ENCODE measurements at places on chromosomes 1 and 21.

DNA sequence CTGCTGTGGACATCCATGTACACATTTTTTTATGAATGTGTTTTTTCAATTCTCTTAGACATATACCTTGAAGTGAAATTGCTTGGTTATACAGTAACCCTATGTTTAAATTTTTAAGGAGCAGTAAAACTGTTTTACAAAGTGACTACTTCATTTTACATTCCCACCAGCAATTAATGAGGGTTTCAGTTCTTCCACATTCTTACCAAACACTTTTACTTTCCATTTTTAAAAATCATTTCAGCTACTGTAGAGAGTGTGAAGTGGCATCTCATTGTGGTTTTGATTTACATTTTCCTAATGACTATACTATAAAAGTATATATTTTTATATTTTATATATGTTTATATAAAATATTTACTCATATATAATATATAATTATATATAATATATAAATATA, 1221.5 kb downstream of the PLA2G4A start:
- no peak for DNase-seq

- no peak for DNase-seq
Measured at GRCh38 chr1:173421286-173421685, 55.8 kb upstream of the PRDX6 start.

- no peak for DNase-seq
Measured at GRCh38 chr1:229203030-229203751, 67.7 kb upstream of the RAB4A start.

DNA sequence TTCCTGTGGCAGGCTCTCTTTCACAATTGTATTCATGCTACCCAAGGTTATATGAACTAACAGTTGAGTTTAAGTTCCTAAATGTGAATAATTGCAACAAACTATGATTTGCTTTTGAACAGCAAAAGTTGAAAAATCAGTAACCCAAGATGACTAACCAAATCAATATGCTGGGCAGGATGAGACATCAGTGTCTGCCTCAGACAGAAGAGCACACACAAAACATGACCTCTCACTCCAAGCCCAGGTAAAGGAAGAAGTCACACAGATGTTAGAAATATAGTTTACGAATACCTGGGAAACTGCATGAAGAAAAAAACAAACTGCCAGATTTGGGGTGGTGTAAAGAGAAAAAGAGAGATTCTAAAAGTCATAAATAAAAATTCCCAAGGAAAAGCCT, 3.5 kb downstream of the OR2L13 start:
- DNase-seq: no peak

DNA sequence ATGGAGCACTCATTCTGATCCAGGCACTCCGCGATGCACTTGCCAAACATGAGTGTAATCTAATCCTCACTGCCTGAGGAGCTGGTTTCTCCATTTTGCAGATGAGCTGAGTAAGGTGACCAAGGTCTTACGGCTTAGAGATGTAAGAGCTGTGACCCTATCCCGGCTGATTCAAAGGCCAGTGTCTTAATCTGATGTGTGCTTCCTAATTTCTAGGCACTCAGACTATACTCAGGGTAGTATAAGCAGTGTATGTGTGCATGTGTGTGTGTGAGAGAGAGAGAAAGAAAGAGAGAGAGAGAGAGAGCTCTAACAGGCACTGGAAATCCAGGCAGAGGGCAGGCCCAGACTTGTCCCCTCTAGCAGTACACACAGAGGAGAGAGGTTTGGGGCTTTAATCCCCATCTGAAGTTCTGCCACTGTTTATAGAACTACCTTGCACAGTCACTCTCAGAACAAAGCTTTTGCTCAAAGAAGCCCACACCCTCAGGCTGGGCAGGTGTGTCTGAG, 188.2 kb downstream of the ZBTB18 start:
- DNase-seq: no peak

DNA sequence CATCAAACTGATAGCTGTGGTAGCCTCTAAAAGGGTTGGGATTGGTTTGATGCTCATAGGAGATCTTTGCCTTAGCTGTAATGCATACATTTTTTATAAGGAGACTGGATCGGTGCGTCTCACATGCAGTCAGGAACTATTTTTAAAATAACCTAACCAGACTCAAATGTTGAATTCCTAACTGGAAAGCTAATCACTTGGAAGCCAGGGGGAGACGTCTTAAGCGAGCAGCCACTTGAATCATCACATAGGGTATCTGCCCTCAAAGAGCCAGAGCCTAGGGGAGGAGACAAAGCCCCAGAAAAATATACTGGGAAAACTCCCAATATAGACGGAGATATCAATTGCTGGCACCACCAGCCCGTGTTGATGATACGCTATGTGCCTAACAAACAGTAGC, 61.7 kb upstream of the PUM1 start:
- no peak for DNase-seq

DNA sequence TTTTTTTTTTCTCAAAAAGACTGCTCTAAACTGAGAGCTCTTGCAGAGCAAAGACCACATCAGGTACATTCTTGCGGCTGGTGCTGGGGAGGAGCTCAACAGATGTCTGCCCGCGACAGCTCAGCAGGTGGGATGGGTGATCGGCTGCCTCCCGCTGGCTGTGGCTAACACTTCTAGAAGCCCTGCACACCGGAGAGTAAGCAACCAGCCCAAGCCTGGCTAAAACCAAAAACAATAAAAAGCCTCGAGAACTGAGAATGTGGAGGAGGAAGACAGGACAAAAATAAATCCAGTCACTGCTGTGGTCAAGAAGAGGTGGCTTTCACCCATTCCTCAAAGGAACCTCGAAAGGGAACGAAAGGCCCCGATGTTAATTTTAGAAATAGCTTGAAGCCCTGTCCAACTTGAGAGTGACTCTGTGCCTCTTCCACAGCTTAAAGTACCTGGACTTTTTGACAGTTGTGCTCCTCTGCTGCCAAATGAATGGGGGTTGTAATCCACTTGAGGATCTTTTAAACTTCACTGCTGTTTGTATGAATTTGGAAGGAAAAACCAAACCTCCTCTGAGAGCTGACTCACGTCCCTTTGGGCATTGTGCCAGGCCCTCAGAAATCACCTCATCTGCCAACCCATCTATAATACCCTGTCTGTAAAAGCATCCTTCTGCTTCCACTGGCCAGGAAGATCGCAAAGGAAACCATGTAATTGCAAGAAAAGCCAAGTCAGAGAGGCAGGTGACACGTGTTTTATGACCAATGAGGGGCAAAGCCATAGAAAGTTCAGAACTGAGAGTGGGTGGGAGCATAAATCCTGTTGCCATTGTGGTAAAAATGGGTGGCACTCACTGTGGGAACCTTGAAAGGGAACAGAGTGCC, 78.6 kb downstream of the KCNN3 start:
- DNase-seq: no peak

- DNase-seq: no peak
Measured at GRCh38 chr1:23810818-23811540, 10.4 kb upstream of the GALE start.

- no peak for DNase-seq
Measured at GRCh38 chr1:95126366-95126765, 9.2 kb downstream of the TLCD4 start.

GRCh38 chr1:12232221-12232620, 2.4 kb downstream of the VPS13D start:
- no peak for DNase-seq

- no peak for DNase-seq
Measured at GRCh38 chr1:229223498-229223897, 47.4 kb upstream of the RAB4A start.

- no peak for DNase-seq
Measured at GRCh38 chr1:230141021-230141648, 74.1 kb downstream of the GALNT2 start.

GRCh38 chr1:230568008-230568407, 74.3 kb upstream of the COG2 start:
- no peak for DNase-seq

GRCh38 chr1:147634645-147635044, 35.7 kb downstream of the ACP6 start:
- DNase-seq: no peak

DNA sequence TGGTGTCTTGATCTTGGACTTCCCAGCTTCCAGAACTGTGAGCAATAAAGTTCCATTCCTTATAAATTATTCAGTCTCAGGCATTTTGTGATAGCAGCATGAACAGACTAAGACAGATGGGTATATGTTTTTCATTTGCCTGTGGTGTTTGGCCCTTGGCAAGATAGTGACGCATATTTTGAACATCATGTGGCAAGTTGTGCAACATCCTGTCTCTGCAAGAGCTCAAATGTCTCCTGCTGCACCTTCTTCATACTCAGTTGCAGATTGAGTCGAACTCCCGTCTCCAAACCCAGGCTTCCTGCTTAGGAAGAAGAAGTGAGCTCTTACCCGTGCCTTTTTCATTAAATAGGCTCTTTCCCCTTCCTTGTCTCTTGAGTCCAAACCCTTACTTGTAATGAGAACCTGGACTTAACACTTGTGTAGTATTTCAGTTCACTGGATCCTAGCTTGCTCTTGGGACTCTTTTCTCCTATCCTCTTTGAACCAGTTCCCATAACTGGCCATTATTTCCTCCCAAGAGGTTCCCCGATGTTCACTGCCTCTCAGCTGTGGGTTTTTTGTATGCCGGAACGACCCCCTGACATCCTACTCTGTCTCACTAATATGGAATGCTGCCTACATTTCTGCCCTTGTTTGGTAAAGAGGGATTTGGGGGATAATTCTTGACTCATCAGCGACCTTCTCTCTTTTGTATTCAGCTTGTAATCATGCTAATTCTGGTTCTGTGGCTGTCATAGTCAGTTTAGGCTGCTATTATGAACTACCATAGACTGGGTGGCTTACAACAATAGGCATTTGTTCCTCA, 125.0 kb upstream of the KCNK2 start:
- DNase-seq: no peak

DNA sequence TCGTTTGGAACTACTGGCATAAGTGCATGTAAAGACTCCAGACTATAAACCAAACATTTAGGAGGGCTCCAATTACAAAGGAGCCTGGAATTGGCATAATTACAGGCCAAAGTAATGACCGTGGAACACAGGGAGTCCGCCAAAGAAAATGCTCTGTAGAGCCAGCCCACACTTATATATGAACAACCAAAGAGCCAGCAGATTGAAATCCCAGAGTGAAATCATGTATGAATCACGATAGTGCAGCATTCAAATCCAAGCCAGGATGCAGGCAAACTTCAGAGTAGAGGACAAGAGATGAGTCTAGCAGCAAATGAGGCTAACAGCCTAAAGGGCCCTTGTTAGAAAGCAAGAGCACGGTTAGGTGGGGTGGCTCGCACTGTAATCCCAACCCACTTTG, 13.1 kb downstream of the VPS26C start:
- DNase-seq: no peak

DNA sequence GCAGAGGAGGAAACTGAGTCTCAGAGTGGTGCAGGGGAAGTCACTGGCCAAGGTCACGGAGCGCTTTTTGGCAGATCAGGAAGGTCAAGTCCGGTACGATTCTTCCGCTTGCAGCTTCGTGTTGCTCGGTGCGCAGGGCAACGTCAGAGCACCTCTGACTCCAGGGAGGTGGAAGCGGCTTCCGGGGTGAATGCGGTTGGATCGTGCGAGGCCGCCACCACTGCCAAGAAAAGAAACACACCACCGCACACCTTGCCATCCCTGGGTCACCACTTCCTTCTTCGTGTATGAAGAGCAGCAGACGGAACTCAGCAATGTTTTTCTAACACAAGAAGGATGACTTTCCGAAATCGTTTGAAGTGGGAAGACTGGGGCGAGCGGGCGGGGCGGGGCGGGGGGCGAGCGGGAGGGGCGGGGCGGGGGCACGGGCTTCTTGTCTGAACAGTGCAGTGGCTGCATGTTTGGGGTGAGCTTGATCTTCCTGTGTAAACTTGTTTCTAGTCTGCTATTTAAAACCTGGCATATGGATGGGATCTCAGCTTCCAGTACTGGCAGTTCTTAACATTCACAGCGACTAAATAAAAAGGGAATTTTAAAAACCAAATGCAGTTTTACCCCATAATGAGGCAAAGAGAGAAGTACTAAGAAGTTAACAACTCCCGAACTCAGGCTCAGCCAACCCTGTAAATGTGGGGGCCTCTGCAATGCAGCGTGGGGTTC, 300.0 kb downstream of the RRAGC start:
- DNase-seq: no peak

DNA sequence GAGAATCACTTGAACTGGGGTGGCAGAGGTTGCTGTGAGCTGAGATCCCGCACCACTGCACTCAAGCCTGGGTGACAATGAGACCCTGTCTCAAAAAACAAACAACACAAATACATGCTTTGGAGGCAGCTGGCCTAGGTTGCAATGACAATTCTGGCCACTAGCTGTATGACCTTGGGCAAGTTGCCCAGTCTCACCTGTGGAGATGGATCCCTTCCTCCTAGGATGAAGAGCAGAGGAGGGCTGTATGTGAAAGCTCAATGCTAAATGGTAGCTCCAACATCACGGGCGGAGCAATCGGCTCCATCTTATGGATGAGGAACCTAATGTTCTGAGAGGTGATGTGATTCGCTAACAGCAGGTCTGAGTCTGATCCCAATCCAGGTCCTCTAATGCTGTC, 20.6 kb downstream of the ADORA1 start:
- DNase-seq: no peak

GRCh38 chr1:6035303-6035702, 10.4 kb upstream of the KCNAB2 start:
- DNase-seq: no peak

DNA sequence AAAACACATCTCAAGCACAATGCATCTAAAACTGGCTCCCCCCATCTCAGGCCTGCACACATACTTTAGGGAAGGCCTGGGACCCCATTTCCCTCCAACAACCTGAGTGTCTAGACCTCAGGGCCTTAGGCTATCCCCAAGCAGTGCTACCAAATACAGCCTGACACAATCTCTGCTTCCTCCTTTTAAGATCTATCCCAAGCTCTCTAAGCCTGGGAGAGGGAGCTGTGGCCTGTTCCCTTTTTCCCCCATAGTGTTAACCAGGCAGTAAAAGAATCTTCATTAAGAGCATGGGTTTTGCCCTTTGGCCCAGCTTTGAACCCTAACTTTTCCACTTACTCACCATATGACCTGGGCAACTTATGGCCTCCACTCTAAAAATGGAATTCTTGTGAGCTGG, 10.8 kb upstream of the COL8A2 start:
- no peak for DNase-seq

DNA sequence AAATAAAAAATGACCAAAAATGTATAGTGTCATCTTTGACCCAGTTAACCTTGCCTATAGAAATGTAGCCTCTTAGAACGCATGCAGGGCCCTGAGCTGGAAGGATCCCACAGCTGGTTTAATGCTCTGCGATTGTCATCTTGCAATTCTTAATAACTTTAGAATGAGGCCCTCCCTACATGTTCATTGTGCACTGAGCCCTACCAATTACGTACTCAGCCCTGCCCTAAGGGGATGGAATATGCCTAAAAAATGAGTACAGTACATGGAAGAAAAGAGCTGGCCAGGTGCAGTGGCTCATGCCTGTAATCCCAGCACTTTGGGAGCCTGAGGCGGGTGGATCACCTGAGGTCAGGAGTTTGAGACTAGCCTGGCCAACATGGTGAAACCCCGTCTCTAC, 57.8 kb upstream of the BCAR3 start:
- DNase-seq: no peak

GRCh38 chr1:32052887-32053286, 19.9 kb upstream of the TMEM39B start:
- DNase-seq: no peak

GRCh38 chr1:231808990-231809389, 182.4 kb downstream of the DISC1 start:
- DNase-seq: no peak

- DNase-seq: no peak
Measured at GRCh38 chr1:85481688-85482087, 16.7 kb upstream of the DDAH1 start.

All from cortex of kidney (tissue), 1 donor.